ENCODE measurements at places on chromosomes 2 and 18.
A peak's percentile ranks its signal among the peaks of the same experiment; 100 is the strongest.

DNA sequence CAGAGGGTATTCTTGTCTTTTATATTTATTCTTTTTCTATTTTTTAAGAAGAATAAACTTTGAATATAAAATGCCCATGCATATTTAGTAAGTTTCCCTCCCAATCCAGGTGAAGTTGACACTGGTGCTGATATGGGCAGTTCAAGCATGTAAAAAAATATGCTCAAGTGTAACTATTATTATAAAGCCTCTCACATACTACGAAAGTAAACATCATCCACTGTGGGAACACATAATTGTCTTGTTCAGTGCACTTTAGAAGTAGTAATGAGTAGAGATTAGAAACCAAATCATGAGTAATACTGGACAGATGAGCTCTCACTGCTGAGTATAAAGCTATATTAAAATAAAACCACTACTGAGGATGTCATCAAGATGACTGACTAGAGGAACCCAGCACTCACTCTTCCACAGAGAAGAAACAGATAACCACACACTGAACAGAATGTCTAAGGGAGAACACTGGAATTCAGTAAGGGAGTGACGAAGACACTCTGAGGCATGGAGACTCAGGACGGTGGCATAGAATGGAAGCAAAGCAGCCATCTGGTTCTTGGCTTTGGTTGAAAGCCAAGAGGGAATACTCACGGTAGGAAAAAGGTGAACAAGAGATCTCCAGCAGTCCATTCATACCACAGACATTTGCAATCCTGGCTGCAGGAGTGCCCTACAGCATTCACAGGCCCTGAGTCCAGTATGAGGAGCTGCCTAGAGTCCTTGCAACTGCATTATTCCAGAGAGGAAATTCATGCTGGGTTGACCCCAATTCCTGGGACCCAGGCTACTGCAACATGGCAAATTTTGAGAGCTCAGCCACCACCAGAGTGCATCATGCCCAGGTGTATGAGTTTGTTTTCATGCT lies 9.5 kb upstream of the FAM110C start:
- no peak for DNase-seq

GRCh38 chr2:45839508-45840251 lies 188.2 kb downstream of the PRKCE start:
- peak; percentile 18 for DNase-seq

DNA sequence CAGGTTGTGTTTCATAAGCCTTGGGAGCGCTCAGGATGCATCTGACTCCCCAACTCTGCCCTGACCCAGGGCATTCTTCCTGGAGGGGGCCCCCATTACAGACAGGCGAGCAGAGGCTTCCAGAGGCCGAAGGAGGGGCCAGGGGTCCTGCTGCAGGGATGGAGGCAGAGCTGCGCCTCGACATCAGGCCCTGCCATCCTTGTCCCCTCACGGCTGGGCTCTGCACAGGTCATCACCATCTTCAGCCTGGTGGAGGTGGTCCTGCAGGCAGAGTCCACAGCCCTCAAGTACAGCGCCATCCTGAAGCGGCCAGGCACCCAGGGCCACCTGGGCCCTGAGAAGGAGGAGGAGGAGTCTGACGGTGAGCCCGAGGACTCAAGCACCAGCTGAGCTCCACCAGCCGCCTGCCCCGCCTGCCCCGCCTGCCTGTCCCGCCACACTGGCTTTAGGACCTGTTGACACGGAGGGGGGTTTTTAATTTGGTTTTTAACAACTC lies 42.3 kb upstream of the ALPP start:
- DNase-seq, result no peak

DNA sequence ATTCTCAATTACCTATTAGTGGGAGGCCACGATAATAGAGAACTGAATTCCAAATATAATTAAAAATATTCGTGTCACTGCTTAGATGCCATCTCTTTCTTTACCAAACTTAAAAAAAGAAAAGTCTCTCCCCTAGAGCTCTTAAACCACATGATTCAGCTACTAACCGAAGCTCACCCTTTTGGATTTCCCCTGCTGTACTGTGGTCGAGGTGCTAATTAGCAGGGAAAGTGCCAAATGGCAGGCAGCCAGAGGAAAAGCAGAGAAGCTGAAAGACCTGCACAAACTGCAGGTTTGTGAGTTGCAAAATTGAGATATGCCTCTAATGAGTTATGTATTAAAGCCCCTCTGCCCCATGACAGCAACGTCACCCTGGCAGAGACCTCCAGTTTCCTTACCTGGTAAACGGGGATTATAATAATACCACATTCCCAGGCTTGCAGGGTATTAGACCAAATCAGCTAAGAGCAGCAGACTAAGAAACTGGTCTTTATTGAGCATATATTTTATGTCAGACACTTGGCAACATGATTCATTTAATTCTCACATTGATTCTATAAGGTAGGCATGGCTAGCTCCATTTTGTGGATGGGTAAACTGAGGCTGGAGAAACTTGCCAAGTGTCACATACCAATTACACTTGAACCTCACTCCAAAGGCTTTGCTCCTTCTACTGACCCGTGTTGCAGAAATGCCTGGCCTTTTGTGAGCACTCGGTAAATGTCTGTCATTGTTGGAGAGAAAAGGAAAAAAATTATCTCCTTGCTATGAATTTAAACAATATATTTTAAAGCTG lies 259.7 kb downstream of the LPIN1 start:
- DNase-seq, result peak; percentile 23

GRCh38 chr2:1907849-1908533 lies 163.7 kb upstream of the PXDN start:
- no peak for DNase-seq

- DNase-seq, result no peak
Observed at GRCh38 chr18:36511791-36512352, 214.4 kb downstream of the FHOD3 start.

- DNase-seq, result no peak
Observed at GRCh38 chr2:228180181-228181097, 1.0 kb downstream of the SPHKAP start.

Data from amygdala (tissue), 56 donors.